ENCODE measurements at places on chromosomes 3 and 15. TPM values are rescaled to one million over a fixed set of nuclear protein-coding genes. Genes with fewer than 3 reads are reported as not detected.

DNA sequence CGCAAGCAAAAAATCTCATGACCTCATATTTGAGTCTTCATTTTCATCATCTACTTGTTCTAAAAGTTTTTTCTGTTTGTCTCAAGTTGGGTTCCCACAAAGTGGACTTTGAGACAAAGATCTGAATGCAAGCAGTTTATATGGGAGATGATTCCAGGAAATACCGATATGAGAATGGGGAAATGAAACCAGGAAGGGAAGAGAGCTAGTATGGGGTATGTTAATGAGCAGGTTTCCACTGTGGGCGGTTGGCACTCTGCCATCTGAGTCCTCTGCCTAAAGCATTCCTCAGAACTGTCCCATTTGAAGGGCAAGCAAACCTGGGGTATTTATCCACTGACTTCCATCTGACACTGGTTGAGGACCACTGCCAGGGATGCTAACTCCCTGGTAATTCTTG, 8.8 kb downstream of the ADPRH start:
- DNase-seq, result no peak

GRCh38 chr3:13015286-13016082, 57.7 kb downstream of the IQSEC1 start:
- peak; percentile 63 for DNase-seq

DNA sequence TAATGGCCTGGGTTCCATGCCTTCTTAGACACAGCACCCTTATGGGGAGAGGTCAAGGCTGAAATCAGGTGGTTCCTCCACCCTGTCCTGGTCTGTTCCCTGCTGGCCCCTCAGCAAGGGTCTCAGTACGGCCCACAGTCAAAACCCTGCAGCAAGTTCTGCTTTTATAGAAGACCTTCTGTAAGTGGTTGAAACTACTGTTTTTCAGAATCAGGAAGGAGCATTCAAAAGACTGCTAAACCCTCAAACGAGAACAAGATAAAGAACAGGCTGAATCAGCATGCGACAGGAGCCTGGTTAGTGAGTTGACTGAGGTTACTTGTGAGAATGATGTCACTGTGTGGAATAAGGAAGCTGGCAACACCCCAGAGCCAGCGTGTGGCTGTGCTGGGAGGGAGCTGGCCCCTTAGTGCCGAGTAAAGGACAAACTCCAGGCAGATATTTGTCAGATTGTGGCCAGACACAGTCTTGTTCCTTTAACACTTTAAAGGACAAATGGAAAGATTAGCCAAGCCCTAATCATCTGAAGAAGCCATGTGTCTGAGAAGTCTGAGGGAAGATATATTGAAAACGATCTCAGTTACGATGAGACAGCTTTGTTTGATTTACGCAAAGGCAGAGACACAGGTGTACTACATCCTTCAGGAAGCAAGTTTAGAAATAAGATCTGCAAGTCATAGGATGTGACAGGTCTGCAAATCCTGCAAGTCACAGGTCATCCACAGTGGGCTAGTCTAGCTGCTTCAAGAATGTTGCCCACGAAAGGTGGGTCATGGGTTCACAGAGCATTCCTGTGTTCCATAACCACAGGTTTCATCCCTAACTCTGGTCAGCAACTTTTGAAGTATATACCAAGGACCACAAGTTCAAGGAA, 54.0 kb downstream of the B3GNT5 start:
- peak; percentile 60 for DNase-seq

DNA sequence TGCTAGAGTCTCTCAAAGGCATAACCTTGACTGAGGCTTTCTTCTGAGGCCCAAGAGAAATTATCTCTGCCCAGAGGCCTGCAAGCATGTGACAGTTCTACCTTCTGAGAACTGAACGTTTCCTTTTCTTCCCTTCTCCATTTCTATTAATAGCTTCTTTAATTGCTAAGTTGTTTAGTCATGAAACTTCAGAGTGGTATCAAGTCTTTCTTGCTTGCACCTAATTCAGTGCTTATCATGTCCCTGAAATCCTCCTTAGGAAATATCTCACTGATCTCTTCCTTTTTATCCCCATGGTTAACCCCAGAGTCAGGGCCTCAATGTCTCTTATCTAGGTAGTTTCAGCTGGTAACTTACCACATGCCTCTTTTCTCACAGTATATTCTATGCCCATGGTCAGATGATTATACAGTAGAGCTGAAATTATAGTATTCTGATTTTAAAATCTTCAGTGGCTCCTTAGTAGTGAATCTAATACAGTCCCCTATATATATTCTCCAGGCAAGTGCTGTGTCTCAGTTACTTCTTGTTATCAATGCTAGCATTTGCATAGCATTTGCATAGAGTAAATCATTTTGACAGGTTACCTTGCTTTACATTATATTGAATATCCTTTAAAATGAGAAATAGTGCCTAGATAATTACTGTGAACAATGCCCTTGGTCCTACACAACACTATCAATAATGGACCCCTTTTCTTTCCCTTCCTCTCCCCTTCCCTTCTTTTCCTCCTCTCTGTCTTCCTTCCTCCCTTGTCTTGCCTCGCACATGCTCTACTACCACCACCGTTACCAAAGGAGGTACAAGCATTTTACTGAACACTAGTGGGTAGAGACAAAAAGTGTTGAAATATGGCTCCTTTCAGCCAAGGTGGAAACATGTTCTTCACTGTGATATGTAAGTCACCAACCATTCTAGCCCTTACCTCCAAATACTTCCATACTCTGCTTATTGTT, 33.0 kb downstream of the KBTBD8 start:
- DNase-seq, result no peak

Gene CGNL1
- total RNA-seq, result 81.5 TPM

- DNase-seq, result no peak
Observed at GRCh38 chr3:3172627-3173026, 6.9 kb downstream of the CRBN start.

GRCh38 chr3:35486295-35486694, 153.0 kb upstream of the ARPP21 start:
- peak; percentile 18 for DNase-seq

GRCh38 chr3:14909250-14909649, 38.1 kb upstream of the NR2C2 start:
- no peak for DNase-seq

- no peak for DNase-seq
Observed at GRCh38 chr3:114660808-114661207, 367.0 kb downstream of the TIGIT start.

Gene FILIP1L
- total RNA-seq, result 25.5 TPM

Gene ANKRD28
- total RNA-seq, result 72.4 TPM

GRCh38 chr3:66666362-66666761, 165.5 kb upstream of the LRIG1 start:
- DNase-seq, result no peak

- no peak for DNase-seq
Observed at GRCh38 chr15:86558252-86558651, 478.6 kb downstream of the AGBL1 start.

DNA sequence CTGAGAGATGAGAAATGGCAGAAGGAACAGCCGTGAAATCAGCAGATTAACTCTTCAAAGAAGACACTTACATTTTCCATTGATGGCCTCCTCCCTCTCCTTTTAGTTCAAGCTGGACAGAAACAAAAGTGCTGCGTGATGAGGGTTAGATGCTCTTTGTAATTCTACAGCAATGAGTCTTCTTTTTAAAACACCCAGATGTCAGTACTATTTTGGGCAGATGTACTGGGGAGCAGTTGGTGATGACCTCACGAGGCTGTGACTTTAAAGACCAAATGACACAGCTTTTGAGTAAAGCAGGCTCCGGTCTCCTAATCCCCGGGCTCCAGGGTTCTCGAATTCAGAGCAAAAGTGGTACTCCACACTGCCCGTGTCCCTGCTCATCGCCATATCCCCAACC, 198.2 kb downstream of the SLCO3A1 start:
- no peak for DNase-seq

DNA sequence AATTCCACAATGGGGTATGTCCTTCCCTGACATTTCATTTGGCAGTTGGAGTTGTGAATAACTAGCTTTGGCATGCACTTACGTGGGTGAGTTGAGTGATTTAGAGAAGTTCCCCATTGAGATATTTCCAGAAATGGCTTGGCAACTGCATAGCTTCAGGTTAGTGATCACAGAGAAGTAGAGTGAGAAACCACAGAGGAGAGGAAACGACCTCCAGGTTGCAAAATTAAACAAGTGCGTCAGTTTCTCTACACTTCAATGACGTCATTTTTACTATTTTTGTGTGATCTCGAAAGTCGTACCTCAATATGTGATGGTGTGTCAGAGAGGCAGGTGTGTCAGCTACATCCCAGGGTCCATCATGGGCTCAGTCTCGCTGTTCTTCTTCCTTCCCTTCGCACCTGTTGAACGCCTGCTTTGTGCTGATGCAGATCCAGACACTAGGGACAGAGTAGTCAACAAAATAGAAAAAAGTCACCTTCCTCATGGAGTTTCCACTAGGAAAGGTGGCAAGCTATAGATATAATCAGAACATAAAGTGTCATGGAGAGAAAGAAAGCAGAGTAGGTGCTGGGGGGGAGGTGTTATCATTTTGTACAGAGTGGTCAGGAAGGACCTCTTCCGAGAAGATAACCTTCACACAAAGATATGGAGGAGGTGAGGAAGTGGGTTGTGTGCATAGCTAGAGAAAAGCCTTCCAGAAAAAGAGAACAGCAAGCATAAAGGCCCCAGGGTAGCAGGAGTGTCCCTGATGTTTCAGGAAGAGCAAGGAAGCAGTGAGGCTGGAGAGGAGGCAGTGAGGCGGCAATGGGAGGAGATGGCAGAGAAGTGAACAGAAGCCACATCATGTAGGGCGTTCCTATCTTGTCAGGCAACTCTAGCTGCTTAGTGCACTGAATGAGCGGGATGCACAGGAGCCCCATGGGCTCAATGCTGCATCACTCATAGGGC, 75.6 kb downstream of the MCTP2 start:
- DNase-seq, result no peak

DNA sequence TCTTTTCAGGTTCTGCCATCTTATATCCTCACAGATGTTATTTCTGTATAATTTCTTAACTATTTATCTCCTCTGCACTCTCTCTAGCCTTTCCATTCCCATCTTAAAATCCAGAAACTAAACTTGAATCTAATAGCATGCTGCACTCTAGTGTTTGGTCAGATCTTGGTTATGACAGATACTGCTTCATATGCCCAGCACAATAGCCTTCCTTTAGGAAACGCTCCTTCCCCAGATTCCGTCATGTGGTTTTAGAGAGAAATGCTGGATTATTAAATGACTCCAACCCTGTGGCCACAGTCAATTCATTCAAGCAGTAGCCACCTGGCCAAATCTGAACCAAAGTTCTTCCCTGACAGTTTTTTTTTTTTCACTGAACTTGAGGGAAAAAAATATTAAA, 19.4 kb downstream of the RASGRP1 start:
- DNase-seq, result no peak

Gene HRG
- total RNA-seq, result 0.35 TPM

GRCh38 chr3:111739311-111739911, 119.7 kb upstream of the PHLDB2 start:
- DNase-seq, result no peak

- DNase-seq, result no peak
Observed at GRCh38 chr3:41237907-41238306, 38.6 kb downstream of the CTNNB1 start.

- DNase-seq, result no peak
Observed at GRCh38 chr3:141228395-141228794, 3.2 kb upstream of the PXYLP1 start.

DNA sequence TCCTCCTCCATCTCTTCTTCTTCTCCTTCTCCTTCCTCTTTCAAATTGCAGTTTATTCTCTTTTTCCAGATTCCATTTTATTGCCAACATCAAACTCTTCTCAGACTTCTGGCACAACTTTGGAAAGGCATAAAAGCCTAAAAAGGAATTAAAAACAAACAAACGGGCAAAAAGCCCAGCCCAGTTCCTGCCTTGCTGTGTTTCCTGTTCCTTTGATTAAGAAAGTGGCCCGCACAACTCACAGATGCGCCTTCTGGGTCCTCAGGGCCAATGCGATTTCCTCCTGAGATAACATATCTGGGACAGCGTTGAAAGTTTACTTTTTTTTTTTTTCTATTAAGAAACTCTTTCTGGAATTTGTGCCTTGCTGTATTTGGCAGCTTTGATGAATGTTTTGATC, 158.7 kb upstream of the UBE3A start:
- DNase-seq, result no peak

DNA sequence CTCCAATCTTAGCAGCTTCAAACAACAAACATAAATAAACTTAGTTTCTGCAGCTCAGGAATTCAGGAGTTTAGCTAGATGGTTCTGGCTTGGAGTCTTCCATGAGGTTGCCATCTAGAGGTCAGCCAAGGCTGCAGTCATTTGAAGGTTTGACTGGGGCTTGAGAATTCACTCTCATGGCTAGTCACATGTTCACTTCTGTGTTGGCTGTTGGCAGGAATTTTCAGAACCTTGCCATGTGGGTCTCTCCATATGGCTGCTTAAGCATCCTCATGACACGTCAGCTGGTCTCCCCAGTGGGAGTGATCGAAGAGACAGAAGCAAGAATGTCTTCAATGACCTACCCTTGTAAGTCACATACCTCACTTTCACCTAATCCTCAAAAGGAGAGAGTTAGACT, 269.2 kb upstream of the CNTN3 start:
- DNase-seq, result no peak

Gene PLCL2
- 19.1 TPM for total RNA-seq

Gene LIPC
- total RNA-seq, result 9.9 TPM

Gene CD276
- total RNA-seq, result 31.5 TPM

DNA sequence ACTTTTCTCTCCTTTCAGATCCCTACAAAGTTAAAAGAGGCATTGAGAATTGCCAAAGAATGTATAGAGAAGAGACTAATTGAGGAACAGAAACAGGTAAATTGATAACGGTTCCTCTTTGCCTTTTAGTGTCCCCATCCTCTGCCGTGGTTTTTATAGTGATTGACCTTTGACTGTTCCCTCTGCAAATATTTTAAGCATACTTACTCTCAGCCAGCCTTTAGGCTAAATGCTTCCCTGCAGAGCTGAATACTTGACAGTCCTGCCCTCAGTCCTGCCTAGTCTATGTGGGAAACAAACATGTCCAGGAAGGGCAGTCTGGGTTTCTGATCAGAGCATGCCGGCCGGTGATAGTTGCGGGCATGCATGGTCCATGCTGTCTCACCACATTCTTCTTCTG, 24.7 kb downstream of the PDHB start:
- DNase-seq, result no peak

Gene PTX3
- total RNA-seq, result 2.7 TPM

DNA sequence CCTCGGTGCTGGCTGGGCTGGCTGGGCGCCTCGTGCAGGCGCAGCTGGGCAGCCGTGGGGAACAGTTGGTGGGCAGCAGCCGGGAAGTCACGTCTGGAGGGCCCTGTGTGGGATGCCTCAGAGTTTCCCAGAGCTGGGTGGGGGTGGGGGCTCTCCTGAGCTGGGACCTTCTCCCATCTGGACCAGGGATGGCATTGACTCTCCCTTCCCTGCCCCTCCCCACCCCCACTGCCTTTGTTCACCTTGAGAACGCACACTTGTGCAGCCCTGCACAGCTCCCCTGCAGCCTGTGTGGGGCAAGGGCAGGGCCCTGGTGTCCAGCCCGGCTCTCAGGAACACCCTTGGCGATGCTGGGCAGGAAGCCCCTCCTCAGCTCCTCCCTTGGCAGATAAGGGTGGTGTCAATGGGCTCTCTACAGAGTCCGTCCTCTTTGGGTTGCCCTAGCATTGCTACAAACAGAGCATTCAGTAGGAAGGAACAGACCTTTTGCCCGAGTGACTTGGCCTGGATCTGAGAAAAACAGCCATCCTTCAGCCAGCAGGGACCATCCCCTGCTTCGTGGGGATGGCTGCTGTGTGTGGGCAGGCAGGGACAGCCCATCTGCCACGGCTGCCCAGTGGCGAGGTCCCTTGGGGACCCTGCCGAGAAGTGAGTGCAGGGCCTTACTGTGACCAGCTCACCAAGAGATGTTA, 25.5 kb upstream of the KLF13 start:
- no peak for DNase-seq
